ENCODE measurements at places on chromosomes 1 and 21. TPM values are rescaled to one million over a fixed set of nuclear protein-coding genes. Genes with fewer than 3 reads are reported as not detected.

Gene SPRR5
- not detected for total RNA-seq

Gene CASQ2
- total RNA-seq, result 2.1 TPM

Gene IL6R
- total RNA-seq, result 26.8 TPM

Gene IL19
- total RNA-seq, result not detected

Gene FMO1
- total RNA-seq, result 4.3 TPM

Gene OLFML3
- total RNA-seq, result 155 TPM

Gene TNFSF18
- total RNA-seq, result not detected

Gene SYT11
- 5.0 TPM for total RNA-seq

Gene CACHD1
- 31.9 TPM for total RNA-seq

Gene GLMN
- total RNA-seq, result 10.8 TPM

Gene FAM177B
- total RNA-seq, result 1.4 TPM

Gene TRIM45
- total RNA-seq, result 6.6 TPM

Gene MTMR11
- total RNA-seq, result 13.9 TPM

Gene SYTL1
- total RNA-seq, result 22.3 TPM

Gene CCDC30
- 15.4 TPM for total RNA-seq

GRCh38 chr1:68470388-68470970 lies 20.7 kb upstream of the RPE65 start:
- DNase-seq, result no peak

DNA sequence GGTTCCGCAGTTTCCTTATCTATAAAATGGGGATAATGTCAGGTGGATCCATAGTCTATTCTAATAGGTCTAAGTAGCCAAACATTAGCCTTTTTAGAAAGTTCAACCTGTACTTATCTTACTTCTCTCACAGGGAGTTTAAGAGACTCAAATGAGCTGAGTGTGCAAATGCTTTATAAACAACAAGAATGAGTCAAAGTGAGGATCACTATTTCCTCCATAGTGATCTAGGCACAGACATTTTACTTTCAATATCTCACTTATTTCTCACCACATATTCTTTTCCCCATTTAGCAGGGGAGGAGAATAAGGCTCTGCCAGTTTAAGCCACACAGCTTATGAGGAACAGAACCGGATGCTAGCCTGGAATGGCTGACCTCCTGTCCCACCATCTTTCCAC lies 92.1 kb upstream of the LMO4 start:
- no peak for DNase-seq

GRCh38 chr1:111907321-111907720 lies 82.1 kb downstream of the KCND3 start:
- DNase-seq, result no peak

- DNase-seq, result no peak
Observed at GRCh38 chr1:198363625-198364151, 176.8 kb downstream of the ATP6V1G3 start.

DNA sequence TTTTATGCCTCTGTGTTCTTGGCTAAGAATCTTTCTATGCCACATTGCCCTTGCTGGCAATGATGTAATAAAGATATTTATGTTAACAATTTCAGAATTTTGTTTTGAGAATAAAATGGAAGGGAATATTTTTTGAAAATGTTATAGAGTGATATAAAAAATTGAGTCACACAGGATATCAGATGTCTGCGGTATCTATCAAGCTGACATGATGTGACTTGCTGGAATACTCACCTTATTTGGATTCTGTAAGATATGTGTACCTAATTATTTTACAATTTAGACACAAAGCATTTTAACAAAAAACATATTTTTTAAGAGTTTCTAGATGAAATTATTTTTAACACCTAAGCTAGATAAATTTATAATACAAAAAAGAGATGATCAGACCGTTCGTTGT lies 660.0 kb upstream of the B3GALT2 start:
- no peak for DNase-seq

DNA sequence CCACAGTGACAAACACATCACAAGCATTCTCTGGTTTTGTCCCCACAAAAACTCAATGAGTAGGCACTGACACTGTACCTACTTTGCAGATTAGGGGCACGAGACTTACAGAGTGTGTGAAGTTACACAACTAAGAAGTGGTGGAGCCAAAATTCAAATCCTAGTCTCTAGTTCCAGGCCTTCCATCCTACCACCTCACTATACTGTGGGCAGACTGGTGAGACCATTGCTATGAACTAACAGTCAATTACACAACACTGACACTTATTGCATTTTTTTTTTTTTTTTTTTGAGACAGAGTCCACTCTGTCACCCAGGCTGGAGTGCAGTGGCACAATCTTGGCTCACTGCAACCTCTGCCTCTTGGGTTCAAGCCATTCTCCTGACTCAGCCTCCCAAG lies 71.4 kb downstream of the KCNN3 start:
- DNase-seq, result no peak

- DNase-seq, result no peak
Observed at GRCh38 chr1:119968601-119969000, 72.3 kb upstream of the ADAM30 start.

DNA sequence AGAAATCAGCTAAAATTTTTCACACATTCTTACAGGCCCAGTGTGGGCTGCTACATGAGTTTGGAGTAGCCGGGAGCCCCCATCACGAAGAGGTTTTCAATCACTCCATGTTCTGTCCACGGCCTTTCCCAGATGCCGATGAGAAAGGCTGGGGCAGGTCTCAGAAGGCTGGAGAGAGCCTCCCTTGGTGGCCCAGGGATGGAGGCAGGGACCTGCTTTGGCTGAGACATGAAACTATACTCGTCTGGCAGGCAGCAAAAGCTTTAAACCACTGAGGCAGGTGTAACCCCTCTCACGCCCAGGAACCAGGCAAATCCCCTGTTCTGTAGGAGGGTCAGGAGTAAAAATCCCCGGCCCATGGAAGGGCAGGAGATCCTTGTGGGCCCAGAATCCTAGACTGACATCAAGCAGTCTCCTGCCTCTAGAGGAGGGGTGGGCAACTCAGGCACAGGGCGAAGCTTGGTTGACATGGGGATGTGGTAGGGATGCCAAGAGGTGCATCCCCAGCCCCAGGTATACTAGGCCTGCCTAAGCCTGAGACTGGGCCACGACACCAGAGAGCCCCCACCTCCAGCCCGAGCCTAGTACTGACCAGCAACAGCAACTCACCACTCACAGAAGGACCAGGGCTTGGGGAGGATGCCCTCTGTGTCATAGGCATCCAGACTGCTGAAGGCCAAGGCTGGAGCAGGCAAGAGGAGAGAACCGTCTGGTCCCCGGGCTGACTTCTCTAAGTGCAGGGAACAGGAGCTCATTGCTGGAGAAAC lies 9.1 kb downstream of the MMEL1 start:
- DNase-seq, result no peak

GRCh38 chr21:30426731-30427130 lies 1.0 kb upstream of the KRTAP13-3 start:
- no peak for DNase-seq

DNA sequence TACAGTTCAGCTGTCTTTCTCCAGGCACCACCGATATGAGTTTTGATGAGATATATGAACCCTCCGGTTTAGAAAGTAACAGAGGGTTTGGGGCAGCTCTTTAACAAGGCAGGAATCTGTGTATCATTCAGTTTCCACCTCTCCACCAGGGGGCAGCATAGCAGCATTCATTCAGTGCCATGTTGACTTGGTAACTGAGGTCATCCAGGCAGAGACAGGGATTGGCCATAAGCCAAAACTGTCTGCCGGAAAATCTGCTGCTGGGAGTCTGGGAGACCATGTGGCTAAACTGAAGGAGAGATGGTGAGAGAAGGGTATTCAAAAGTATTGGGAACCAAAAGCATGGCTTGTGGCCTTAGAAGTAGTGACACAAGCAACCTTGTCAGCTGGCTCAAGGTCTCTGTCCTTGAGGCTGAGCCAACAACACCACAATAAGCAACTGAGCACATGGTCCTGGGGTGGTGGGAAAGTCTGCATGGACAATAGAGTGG lies 98.5 kb downstream of the LMX1A start:
- peak; percentile 39 for DNase-seq

GRCh38 chr1:33261344-33261743 lies 5.1 kb downstream of the ZNF362 start:
- no peak for DNase-seq

GRCh38 chr1:214277704-214278635 lies 3.0 kb upstream of the SMYD2 start:
- DNase-seq, result no peak

GRCh38 chr1:62373221-62373620 lies 54.0 kb upstream of the KANK4 start:
- no peak for DNase-seq

DNA sequence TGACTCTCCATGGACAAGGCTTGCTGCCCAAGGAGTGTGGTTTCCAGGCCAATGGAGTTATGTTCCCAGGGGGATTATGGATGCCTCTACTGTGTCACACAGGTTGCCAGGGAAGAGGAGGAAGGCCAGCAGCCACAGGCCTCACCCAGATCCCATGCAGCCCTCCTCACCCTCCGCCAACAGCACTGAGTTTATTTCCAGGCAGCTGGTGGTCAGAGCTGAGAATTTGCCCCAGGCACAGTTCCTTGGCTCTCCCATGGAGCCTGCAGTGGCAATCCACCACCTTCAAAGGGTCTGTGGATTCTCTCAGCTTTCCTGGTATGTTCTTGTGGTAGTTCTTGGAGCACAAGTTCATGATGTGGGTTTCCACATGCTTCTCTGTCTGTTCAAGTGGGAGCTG lies 79.2 kb downstream of the NTNG1 start:
- DNase-seq, result no peak

- DNase-seq, result no peak
Observed at GRCh38 chr1:5650283-5651026, 341.8 kb downstream of the NPHP4 start.

GRCh38 chr1:55402142-55402541 lies 187.0 kb upstream of the USP24 start:
- DNase-seq, result no peak

DNA sequence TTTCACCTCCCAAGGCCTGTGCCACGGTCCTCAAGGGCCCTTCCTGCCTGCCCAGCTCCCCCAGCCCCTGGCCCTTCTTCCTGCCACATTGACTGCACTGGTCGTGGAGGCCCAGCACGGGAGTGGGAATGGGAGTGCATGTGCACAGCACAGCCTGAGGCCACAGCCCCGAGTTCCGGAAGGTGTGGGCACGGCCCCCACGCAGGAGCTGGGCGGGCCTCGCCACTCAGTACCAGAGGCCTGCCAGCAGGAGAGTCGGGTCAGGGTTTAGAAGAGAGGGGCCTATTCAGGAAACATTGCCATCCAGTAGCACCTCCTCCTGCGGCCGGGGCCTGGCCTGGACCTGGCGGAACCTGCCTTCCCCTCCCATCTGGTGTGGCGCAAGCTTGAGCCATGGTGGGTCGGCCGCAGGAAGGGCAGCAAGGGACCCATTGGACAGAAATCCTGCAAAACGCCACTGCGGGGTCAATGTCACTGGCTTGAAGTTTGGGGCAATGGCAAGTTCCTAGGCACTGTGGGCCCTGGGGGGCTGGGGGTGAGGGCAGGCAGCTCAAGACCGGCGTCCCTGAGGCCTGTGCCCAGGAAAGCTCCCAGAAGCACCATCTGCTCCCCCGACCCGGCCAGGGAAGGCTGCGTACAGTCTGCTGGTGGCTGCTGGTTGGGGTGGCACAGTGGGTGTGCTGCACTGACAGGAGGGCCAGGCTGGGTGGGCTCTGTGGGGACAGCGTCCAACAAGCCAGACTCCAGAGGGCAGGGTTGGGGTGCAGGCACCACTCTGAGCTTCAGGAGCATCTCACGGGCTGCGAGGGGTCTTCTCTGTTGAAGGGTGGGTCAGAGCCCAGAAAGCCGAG lies 1.8 kb upstream of the TMEM52 start:
- DNase-seq, result no peak

GRCh38 chr1:37438869-37439343 lies 35.5 kb upstream of the ZC3H12A start:
- no peak for DNase-seq

DNA sequence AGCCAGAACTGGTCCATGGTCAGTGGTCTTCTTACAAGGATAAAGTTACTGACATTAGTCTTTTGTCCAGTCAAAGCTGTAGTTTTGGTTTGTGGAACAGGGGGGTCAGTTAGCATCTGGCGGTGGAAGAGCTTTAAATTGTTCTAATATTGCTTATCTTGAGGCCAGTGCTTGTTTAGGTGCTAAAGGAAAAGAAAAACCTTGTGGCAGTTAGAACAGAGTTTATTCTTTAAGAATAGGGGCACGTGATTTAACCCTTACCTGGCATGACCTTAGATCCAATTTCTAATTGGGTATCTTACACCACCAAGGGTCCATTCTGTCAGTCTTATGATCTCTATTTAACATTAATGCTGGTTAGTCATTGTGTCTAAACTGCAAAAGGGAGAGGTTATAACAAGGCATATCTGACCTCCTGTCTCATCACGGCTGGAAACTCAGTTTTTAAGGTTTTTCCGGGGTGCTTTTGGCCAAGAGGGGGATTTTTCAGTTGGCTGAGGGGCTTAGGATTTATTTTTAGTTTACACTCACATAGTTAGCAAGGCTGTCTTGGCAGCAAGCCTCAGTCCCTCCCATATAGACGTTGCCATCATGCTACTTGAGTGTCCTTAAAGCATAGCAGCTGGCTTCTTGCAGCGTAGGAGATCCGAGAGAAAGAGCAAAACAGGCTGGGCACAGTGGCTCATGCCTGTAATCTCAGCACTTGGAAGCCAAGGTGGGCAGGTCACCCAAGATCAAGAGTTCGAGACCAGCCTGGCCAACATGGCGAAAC lies 60.1 kb upstream of the FAM89A start:
- DNase-seq, result no peak

GRCh38 chr21:35026617-35027562 lies 22.2 kb downstream of the RUNX1 start:
- DNase-seq, result no peak

All from breast epithelium (tissue), 4 donors.